ENCODE measurements at places on chromosomes 7 and 10.

DNA sequence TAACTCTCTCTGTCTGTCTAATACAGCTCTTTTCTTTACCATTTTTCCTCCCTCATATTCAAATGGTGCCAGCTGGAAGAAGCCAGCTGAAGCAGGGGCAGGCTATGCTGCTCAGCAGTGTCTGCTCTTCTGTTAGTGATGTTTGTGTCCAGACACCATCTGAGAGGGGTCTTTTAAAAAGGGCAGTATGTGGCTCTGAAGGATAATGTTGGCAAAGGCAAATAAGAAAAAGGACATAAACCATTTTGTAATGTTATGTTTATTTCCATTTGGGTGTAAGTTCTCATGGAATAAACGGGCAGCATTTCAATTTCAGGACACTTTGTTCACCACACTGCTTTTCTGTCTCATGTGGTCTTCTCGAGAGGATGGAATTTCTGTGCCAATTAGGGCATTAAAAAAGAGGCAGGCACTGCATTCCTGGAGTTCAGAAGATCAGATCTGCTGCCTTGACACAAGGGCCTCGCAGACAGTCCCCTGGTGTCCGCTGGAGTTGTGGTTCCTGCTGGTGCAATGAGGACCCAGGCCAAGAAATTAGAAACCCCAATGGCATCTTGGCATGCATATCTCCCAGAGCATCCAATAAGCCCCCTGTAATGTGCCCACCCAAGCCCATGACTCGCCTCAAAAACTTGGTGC, 109.0 kb upstream of the ELMO1 start:
- no peak for DNase-seq

GRCh38 chr10:108323274-108323798, 1158.8 kb upstream of the SORCS1 start:
- no peak for DNase-seq

- no peak for DNase-seq
These were observed 27.1 kb downstream of the LARP4B start for GRCh38 chr10:904403-904802.

DNA sequence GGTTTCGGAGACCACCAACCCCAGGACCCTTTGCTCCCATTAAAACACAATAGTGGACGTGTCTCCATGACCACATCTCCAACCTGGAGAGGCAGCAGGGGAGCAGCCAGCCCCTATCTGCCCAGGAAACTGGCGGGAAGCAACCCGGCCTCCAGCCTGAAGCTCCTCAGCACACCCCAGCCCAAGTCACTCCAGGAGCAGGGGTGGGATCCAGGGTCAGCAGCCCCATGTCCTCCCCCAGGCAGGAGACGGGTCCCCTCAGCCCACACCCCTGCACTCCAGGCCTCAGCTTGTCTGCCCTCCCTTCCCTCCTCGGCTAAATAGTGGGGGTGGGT, 601 bp downstream of the ADAM8 start:
- DNase-seq: no peak

DNA sequence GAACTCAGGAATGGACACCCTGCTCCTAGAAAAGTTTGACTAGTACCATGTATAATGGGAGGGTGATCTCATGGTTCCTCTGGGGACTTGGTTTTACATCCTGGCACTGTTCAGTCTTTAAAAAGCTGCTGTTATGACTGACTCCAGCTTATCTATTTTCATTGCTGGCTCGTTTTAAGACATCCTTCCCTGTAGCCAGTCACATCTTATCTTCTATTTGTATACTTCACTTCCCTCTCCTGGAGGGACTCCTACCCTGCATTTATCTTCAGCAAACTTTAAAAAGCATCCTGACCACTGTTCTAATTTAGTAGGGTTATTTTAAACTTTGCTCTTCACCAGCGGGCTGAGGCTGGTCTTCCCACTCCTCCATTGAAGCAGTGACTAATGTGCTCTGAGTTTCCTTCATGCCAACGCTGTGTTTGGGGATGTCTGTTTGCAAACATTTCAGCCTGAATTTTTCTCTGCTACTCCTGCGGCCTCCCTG, 72.9 kb upstream of the ARMC3 start:
- no peak for DNase-seq

DNA sequence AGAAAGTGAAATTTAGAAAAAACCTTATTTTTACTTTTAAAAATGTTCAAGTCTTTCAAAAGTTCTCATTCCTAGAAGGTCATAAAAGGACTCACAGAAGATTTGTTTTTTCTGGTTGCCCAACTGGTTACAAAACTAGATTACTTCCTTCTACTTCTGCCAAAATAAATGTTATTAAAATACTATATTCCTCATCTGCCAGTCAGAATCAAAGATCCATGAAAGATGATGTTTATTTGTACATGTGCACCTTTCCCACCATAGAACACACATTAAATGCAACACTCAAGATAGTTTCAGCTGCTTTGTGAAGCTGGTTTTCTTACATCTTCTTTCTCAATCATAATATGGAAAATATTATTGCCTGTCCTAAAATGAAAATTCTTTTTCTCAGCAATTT, 465.4 kb downstream of the ETV1 start:
- no peak for DNase-seq

- DNase-seq: peak; percentile 16
These were observed 9.1 kb downstream of the TSPAN14 start for GRCh38 chr10:80462981-80463741.

DNA sequence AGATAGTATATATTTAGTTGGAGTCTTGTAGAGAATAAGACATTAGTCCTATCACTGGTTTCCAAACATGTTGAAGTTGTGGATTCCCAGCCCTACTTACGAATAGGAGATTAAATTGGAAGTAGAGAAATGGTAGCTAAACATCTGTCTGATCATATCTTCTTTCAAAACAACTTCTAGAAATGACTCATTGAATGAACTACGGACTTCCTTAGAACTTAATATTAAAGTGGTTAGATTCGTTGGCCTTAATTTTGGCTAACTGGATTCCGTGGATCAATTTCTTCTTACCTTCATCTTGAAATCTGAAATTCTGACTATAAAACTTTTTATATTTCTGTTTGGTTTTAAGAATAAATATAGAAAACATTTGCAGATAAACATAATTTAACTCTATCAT, 3.4 kb downstream of the PHF14 start:
- DNase-seq: no peak

DNA sequence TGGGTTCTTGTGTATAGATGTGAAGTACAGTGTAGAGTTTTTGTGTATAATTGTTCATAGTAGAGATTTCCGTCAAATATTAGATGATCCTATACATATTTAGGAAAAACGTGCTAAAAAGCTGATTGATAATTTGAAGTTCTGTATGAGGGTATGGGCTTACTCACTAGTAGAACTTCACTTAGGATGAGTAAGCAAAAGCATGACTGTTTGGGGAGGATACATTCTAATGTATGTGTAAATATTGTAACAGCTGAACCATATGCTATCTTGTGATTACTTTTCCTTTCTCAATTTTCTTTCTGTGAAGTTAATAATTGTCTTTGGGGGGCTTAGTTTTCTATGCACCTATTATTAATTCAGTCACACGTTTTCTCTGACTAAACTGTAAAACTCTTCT, 53.2 kb upstream of the PDK4 start:
- DNase-seq: no peak

GRCh38 chr10:130941886-130942285, 369.6 kb downstream of the TCERG1L start:
- DNase-seq: no peak

DNA sequence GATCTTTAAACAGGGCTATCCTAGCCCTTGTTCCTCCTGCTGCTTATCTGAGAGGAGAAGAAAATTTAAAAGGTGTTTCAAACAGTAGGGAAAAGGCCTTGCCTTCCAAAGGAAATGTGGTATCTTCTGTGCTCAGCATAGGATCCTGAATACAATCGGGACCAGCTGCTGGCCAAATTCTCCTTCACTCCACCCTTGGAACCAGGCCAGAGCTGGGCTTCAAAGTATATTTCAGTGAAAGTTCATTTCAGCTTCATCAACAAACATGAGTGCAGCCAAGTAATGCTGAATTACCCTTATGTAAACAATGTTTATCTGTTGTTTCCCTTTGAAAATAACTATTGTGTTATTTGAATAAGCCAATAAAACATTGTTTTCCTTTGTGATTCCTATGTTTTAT, 146.5 kb upstream of the MEOX2 start:
- DNase-seq: peak; percentile 55

Measured in NCI-H1092 treated with DMSO at 0.1 percent for 48 hours (cell line).